EL (cell line): ENCODE measurements at places on chromosomes 11 and 22.

DNA sequence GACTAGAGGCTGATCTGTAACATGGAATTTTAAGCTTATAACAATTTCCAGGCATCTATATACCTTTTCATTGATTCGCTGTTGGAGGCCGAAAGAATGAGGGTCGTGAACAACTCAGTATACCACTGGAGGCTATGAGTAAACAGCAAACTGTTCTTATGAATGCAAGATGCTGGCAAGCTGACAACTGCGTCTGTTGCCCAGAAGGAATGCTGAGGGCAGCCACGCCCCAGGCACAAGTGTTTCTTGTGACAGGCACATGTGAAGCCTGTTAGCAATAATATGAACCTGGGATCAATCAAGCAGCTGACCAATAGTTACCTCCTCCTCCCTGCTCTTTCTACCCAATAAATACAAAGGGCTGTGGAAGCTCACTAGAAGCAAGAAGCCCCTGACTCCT lies 15.3 kb downstream of the RTCB start:
- peak; percentile 25 for DNase-seq

GRCh38 chr22:49937758-49938564 lies 19.5 kb downstream of the CRELD2 start:
- no peak for DNase-seq

DNA sequence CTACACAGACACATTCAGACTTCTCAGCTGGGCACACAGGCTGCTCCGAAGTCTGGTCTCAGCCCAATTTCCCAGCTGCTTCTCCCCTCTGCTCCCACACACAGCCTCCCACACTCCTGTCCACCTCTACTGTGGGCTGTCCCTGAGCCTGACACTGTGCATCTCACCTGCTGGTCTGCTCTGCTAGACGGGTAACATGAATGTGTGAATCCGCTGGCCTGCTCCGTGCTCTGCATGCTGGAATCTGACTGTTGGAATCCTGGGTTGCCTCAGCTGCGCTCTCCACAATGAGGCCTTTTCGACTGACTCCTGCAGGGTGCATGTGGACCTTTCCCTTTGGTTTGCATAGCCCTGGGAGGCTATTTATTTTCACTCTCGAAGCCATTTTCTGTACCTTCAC lies 489.5 kb upstream of the B3GAT1 start:
- no peak for DNase-seq

DNA sequence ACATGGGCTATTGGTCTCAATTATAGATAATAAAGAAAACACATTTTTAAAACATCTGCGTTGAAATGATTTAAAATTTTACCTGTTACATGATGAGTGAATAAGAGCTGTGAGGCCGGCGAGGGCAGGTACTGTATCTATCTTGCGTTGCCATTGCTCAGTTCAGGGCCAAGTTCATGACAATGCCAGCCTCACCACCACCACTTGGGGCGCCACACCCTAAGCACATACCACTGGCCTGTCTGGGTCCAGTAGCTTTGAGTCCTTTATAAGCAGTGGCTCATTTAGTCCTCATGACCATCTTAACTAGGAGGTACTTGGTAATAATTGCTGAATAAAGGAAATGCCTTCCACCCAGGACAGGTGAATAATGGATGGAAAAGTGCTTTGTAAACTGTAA lies 14.5 kb upstream of the MB start:
- DNase-seq: peak; percentile 50

DNA sequence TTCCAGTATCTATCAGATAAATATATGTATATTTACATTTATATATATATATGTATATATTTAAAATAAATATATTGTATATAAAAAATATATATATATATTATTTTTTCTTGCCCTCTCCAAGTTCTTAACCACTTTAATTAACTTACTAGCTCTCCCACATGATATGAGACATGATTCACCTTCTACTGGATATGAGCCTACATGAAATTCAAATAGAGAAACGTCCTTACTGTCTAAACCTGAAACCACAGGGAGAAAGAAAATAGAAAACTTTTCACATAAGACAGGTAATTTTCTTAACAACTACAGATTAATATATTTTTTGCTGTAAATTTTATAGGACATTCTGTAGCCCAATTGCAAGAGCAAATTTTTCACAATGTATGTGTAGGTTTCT lies 391.6 kb downstream of the ETS1 start:
- no peak for DNase-seq

DNA sequence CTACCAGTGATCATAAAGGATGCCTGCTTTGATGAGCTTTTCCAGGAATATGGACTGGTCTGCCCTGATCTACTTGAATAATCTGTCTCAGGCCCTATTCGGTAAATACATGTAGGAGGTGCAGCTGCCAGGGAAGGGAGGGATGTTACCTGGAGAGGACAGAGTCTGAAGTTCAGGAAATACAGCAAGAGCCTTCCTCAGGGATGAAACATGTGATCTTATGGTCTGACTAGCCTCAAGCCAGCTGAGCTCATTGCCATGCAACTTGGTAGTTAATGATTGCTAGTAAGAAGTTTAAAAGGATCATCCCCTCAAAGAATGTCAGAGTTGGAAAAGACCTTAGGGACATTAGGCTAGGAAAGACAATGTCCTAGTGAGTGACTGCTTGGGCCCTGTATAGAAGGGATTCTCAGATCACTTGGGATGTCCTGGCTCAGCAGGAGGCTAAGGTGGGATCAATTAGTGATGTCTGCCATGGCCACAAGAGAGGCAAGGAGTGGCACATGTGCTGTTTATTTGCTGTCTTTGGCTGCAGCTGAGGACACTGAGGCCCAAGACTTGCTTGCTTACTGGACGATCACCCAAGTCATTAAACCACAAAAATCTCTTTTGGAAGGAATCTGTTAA lies 18.5 kb downstream of the PTPRJ start:
- DNase-seq: no peak

- no peak for DNase-seq
Observed at GRCh38 chr11:103497268-103497667, 388.0 kb downstream of the DYNC2H1 start.

- DNase-seq: no peak
Observed at GRCh38 chr11:68145120-68145866, 24.1 kb upstream of the CHKA start.

- DNase-seq: no peak
Observed at GRCh38 chr11:47979378-47980087, 826 bp upstream of the PTPRJ start.

DNA sequence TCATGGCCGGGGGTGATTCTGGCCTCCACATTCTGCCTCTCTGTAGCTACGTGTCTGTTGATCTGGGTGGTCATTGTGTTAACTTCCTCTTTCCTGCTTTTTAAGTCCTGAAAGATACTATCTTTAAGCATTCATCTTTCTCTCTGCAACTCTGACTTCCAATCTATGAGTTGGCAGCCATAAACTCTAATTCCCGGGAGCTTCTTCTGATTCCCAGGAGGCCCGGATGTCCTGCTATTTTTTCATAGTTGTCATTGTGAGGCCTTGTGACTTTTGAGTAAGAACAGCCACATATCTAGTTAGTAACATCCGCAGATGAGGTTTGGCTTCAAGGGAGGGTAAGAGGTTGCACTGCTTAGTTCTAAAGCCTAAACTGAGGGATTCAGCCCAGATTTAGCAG lies 107.8 kb downstream of the SYN3 start:
- no peak for DNase-seq

GRCh38 chr22:42648017-42648367 lies 1.2 kb downstream of the CYB5R3 start:
- DNase-seq: no peak

DNA sequence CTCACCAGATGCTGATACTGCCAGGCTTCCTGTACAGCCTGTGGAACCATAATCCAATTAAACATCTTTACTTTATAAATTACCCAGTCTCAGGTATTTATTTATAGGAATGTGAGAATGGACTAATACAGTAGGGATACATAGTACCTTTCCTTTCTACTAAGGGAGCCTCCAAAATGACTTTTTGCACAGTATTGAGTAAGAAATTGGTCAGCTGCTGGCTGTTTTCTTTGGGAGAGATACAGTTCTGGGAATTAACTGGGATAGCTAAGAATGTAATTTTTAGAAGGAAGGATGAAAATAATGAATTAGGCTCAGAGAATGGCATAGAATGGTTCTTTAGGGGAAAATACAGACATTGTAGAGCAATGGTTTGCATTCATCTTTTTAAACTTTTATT lies 426.0 kb upstream of the DDI1 start:
- DNase-seq: no peak

GRCh38 chr11:68542617-68543016 lies 82.1 kb downstream of the PPP6R3 start:
- peak; percentile 90 for DNase-seq

DNA sequence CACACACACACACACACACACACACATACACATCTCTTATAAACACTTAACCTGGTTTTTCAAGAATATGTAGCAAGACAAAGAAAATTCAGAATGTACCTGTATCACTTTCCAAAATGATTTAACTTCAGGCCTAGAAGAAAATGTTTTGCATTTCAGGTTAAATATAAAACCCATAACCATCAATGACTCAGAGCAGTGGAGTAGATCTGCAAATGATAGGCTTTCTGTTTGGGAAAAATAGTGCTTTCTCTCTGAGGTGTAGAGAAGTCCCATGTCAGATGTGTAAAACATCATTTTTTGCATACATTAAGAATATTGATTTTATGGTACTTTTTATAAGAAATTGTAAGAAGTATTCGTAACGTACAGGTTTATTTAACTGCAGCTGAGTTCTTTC lies 116.9 kb downstream of the STK33 start:
- DNase-seq: no peak

- DNase-seq: no peak
Observed at GRCh38 chr22:47600281-47600680, 837.8 kb downstream of the TBC1D22A start.

DNA sequence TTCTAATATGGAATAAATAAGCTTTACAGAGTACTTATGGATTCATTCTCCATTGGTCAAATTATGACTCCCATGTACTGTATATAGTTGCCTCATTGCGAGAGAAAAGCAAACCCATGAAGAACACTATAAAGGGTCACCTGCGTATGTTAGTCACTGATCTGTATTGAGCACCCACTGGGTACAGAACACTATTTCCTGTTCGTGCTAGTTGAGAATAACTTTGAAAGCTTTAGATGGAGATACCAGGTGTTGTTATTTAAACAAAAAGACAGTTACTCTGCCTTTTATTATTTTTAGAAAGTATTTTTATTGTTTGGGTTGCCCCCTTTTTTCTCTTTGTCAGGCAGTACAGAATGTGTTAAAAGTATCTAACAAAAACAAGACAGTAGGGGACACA lies 79.9 kb downstream of the DEUP1 start:
- no peak for DNase-seq

DNA sequence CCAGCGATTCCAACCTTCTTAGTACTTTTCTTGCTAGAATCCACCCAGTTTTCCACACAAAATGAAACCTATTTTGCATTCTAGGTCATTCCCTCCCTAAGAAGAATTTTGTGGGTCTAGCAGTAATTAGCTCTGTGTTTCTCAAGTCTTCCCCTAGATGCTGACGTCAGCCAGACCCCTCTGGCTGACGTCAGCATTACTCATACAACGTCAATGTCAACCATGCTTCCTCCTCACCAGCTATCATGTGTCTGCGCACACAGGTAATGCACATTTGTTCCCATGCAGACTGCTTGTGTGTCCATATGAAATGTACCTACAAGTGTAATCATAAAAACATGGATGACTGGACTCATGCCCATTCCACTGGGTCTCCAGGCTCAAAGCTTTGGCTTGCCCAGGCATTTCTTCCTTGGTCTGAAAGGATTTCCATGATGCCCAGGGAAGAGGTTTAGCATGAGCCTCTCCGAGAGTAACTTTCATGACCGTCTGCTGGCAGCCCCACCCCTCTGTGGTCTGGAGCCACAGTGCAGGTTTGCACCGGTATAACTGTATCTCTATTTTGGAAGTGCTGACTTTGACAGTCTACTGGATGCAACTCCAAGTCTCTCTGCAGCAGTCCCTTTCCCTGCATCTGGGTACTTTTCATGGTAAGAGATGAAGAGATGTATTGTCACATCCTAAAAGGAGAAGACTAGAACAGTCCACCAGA lies 58.6 kb downstream of the DSCAML1 start:
- no peak for DNase-seq

DNA sequence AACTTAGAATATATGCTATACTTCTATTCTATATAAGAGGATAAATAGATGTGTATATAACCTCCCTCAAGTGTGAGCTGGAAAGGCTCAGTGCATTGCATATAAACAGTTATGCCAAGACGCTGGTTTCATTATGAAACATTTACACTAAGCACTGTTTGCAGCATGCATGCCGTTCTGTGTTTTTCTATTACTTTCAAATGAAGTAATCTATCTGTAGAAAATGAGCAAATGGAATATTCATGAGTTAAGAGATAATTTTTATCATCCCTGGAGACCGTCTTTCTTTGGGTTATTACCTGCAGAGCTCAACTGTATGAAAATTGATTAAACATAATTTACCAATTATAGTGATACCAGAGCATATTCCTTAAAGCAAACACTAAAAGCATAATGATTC lies 925.7 kb upstream of the CCDC90B start:
- no peak for DNase-seq

GRCh38 chr22:25404928-25405816 lies 159.3 kb upstream of the GRK3 start:
- peak; percentile 75 for DNase-seq

- DNase-seq: peak; percentile 95
Observed at GRCh38 chr11:112318184-112318591, 57.5 kb upstream of the PLET1 start.

- DNase-seq: no peak
Observed at GRCh38 chr11:65034423-65034822, 6.6 kb upstream of the SAC3D1 start.

DNA sequence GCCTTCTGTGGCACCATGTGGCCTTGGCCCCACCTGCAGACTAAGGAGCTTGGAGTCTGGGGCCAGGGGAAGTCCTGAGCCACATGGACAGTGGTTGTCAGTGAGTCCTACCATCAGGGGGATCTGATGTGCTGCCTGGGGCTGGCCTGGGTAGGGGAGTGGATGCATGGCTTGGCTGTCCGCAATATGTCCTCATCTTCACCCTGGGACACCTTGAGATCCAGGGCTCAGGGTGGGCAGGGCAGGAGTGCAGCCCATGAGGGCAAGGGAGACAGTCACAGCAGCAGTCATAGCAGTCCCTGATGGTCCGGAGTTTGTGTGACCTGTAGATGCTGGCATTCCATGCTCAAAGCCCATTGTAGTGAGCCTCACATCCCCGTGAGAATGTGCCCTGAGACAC lies 256.8 kb upstream of the B3GAT1 start:
- DNase-seq: no peak
